ENCODE measurements at places on chromosomes 5 and 9. TPM values are rescaled to one million over a fixed set of nuclear protein-coding genes. Genes with fewer than 3 reads are reported as not detected.

KIF4B gene
- total RNA-seq = not detected

GFRA3 gene
- total RNA-seq = not detected

NEUROG1 gene
- total RNA-seq = not detected

GHR gene
- total RNA-seq = 0.06 TPM

LURAP1L gene
- total RNA-seq = 29.7 TPM

ANKRD31 gene
- not detected for total RNA-seq

KCTD16 gene
- 0.07 TPM for total RNA-seq

ORM2 gene
- not detected for total RNA-seq

PCDHGA11 gene
- total RNA-seq = not detected

CCL19 gene
- total RNA-seq = not detected

APBA1 gene
- total RNA-seq = 0.31 TPM

ADRB2 gene
- 0.92 TPM for total RNA-seq

ALDOB gene
- total RNA-seq = not detected
